ENCODE measurements at places on chromosomes 13 and 19. TPM values are rescaled to one million over a fixed set of nuclear protein-coding genes. Genes with fewer than 3 reads are reported as not detected.

The LSR gene
- not detected for polyA plus RNA-seq

The FGF22 gene
- polyA plus RNA-seq = 0.26 TPM

The SLC25A41 gene
- polyA plus RNA-seq = not detected

The SHISA2 gene
- 19.1 TPM for polyA plus RNA-seq

The C3 gene
- polyA plus RNA-seq = 0.52 TPM

The LTBP4 gene
- 2.0 TPM for polyA plus RNA-seq

The ZNF473 gene
- polyA plus RNA-seq = 1.6 TPM

All from Purkinje cell (primary cell).